Hypothalamus (tissue), 51 donors: ENCODE measurements at places on chromosomes 6 and 20.

- DNase-seq, result no peak
These were observed 68.7 kb downstream of the COL19A1 start for GRCh38 chr6:69935079-69935478.

DNA sequence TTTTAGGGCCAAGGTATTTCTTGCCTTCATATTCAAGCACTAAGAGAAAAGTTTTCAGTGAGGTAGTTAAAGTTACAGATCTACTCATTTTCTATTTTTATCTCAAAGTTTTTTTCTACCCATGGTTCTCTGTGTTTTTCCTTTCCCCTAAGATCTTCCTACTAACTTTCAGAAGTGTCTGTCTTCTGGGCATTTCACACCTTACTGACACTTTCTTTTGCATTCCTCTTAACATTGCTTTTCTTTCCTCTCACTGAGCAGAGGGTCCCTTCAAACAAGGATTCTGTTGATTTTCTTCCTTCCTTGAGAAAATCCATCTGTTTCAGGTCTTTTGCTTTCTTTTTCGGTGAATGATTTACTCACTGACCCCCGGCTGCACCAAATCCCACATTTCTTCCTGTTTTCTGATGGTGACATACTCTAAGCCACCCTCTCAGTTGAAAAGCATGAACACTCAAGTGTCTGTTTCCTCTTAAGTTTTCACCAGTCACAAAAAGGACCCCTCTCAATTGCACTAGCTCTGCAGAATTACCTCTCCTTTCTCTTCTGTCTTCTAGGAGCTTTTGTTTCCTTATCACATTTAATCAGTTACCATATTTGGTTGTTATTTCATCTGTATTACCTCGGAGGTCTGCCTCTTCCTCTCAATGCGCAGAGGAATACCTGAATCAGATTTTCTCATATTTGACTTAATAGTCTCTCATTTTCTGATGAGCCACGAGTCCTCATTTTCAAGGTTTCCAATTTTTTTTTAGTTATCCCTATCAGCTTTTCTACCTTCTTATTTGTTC is 73.5 kb upstream of the RNF217 start:
- no peak for DNase-seq

GRCh38 chr6:41214559-41215238 is 13.4 kb upstream of the TREML4 start:
- no peak for DNase-seq

- DNase-seq, result no peak
These were observed 54.8 kb downstream of the NFATC2 start for GRCh38 chr20:51487565-51488268.

GRCh38 chr20:60221593-60221992 is 263.4 kb downstream of the CDH26 start:
- DNase-seq, result no peak

DNA sequence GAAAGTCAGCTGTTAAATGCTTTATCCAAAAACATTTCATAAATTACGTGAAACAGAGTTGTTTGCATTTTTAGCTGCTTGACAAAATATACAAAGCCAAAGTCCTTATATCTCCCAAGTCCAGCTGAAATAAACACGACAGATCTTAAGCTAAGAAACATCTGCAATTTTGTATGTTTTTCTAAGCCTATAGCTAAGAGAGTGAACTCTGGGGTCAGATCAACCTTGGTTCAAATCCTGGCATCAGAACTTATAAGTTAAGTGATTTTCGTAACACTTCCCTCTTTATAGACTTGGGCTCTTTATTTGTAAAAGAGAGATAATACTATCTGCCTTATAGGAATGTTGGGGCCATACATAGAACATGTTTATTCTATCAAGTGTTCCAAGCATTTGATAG is 176.7 kb downstream of the PTPRK start:
- DNase-seq, result no peak

DNA sequence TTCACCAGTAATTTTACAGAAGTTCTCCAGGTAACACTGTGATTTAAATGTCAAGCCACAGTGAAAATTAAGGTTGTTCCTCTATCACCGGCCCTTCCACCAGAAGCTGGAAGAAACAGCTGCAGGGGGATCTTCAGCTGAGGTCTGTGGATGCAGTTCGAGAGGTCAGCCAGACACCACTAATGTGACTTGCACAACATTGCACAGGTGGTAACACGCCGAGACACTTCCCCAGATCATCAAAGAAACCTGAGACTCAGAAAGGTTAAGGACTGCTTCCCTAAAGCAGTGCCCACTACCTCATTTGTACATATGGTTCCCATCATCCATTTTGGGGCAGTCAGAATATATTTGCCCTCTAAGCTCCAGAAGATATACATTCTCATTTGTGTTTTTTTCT is 8.1 kb upstream of the SERPINB9 start:
- no peak for DNase-seq

GRCh38 chr6:74408844-74409243 is 712.8 kb downstream of the CD109 start:
- DNase-seq, result no peak

GRCh38 chr20:20720158-20720557 is 7.7 kb upstream of the RALGAPA2 start:
- no peak for DNase-seq

DNA sequence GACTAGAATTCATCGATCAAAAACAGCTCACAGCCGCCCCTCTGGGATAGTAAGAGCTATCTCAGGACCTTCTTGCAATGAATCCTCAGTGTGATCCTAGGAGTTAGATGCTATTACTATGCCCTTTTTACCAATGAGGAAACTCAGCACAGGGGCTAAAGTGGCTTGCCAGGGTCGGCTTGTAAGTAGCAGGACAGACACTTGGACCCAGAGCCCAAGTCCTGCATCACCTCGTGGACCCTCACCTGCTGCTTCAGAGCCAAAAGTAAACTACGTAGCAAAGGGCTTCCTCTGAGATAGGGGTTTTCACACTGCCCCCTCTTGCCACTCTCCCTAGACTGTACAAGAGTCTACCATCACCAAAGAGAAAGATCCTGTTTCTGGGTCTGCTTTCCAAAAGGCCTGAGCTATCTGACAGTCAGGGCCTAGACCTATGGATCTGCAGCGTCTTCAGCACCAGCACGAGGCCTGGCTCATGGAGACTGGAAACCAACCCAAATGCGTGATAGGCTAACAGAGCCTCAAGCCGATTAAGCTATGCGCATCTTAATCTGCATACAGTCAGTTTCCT is 172.3 kb downstream of the ANKRD60 start:
- DNase-seq, result no peak

DNA sequence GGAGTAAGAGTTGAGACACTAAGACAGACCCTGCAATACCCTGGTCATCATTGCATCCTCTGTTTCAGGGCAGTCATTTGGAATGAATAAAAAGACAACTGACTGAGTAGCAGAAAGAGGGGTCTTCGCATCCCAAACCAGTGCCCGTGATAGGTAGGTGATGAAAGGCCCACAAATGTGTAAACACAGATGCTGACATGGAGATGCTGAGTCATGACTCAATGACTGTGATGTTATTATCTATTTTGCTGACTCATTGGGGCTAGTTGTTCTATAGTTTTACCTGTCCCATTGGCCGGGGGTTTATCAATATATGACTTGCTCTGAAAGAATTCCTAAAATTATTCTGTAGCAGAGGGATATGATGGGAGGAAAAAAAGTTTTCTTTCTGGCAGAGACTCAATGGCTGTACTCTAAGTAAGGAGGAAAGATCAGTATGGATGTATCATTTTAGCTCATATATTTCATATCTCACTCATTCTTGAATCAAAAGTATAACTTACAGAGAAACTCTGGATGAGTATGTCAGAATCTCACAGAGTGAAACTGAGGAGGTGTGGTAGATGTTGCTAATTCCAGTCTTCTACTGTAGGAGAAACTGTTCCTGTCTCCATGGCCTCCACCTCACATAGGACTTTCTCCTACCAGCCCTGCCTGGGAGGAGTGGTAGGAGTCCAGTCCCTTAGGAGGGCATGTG is 119.9 kb upstream of the PREP start:
- DNase-seq, result no peak

DNA sequence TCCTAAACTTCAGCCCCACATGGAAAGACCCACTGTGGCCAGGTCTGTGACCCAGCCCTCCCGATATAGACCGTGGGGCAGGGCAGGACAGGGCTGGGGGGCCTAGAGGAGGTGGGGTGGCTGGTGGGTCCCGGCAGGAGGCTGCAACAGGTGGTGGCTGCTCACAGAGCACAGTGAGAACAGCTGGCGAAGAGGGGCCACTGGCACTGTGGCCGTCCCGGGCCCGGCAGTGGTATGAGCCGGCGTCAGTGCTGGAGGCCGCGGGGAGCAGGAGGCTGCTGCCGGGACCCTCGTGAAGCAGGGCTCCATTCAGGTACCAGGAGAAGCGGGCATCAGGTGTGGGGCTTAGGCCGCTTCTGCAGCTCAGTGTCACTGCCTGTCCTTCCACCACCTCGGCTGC is 13.4 kb downstream of the SIGLEC1 start:
- no peak for DNase-seq

GRCh38 chr6:48032151-48032550 is 78.8 kb downstream of the PTCHD4 start:
- no peak for DNase-seq

DNA sequence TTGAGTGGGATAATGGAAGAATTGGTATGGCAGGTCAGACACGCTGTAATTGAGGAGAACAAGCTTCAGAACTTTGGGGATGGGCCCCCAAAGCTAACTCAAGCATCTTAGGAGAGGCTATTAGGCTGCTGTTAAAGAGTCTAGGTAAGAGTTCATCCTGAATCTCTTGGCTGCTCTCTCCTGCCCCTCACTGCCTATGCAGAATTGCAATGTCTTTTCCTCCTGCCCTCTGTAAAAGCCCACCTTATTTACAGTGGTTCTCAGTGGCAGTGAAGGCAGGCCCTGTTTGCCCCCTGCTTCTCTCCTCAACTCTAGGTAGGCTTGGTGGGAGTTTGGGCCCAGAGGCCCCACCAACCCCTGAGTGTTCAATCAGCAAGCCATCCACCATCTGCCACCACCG is 55.0 kb downstream of the LYRM2 start:
- DNase-seq, result no peak

DNA sequence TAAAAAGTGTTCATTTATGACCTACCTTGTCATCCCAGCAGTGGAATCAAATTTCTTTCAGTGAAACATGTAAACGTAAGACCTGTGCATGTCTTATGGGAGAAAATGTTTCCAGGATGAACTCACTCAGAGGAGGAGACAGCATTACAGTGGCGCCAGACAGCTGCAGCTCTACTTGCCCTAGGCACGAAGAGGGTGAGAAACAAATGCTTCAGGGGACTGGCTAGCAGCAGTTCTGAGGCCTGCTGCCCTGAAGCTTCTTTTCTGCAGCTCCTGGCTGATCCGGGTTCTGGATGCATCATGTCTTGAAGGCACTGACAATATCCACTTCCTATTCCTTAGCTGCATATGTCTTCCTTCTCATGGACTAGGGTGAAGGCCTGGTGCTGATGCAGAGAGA is 120.2 kb downstream of the QRSL1 start:
- no peak for DNase-seq

- no peak for DNase-seq
These were observed 78.8 kb upstream of the ARID1B start for GRCh38 chr6:156698239-156699016.

DNA sequence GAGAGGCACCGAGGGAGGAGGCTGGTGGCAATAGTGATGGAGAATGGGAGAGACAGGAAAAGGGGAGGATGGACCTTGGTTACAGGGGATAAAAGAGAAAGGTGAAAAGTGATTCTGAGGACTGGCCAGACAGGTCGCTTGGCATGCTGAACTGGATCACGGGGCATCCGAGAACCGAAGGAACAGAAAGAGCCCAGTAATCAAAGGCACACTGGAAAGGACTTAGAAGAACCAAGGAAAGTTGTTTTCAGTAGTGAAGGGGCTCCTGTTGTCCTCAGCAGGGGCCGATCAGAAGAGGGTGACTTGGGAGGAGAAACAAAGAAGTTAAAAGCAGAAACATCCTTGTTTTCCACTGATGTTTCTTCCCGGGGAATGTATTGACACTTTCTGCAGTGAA is 18.9 kb downstream of the SYTL3 start:
- no peak for DNase-seq

DNA sequence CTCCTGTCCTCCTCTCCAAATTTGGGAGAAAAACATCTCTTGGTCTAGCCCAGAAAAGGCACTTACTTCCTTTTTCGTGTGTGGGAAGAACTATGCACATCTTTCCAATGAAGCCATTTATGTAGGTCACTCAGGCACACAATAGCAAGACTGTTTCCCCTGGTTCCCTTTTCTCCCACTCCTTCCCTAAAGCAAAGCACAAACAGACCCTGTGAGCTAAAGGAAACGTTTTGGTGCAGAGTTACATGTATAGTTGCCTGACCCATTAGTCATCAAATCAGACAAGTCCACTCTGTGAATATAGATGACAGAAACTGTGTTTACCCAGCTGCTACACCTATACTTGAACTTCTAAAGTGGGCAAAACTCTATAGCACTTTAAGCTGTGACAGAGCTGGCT is 474.6 kb downstream of the COL12A1 start:
- DNase-seq, result no peak

GRCh38 chr20:56924292-56925081 is 295.4 kb downstream of the TFAP2C start:
- DNase-seq, result no peak

DNA sequence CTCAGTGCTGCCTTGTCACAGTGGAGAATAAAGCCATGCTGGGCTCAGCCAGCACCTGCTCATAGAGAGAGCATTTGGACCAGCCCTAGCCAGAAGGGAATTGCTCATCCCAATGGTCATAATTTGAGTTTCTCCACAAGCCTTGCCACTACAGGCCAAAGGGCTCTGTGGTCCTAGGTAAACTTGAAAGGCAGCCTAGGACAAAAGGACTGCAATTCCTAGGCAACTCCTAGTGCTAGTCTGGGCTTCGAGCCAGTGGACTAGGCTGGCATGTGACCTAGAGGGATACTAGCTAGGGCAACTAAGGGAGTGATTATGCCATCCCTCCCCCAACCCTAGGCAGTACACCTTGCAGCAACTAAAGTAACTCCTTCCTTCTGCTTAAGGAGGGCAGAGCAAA is 516.2 kb downstream of the BCKDHB start:
- no peak for DNase-seq

DNA sequence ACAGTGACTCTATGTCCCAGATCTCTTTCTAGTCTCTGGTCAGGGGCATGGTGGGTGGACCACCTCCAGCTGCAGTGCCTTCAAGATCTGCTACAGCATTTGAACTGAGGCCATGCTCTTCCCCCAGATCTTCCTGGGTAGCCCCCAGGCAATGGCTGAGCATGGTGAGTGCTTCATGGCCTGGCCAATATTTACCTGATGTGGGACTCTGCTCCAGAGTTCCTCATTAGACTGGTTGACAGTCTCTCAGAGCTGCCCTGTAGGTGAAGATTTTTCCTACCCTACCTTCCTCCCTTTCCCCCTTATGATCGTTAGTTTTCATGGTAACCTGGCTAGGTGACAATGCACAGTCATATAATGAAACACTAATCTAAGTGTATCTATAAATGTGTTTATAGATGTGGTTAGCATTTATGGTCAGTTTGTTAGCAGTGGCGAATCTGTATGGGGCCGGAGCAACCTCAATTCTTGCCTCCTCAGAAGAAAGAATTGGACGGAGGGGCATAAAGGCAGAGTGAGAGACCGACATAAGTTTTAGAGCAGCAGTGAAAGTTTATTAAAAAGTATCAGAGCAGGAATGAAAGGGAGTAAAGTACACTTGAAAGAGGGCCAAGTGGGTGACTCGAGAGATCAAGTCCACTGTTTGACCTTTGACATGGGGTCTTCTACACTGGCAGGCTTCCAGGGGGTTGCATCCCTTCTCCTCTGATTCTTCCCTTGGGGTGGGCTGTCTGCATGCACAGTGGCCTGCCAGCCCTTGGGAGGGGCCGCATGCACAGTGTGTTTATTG is 256.3 kb downstream of the CD83 start:
- DNase-seq, result no peak
